Activated CD4-positive, alpha-beta T cell treated with anti-CD3 and anti-CD28 coated beads, Interleukin-2, amount 50 U/mL, for 24 hours (primary cell): ENCODE measurements at places on chromosomes 12 and 14.
A peak's percentile ranks its signal among the peaks of the same experiment; 100 is the strongest.

- no peak for DNase-seq
These were observed 1524.7 kb upstream of the TMEM132C start for GRCh38 chr12:126742241-126742641.

- no peak for DNase-seq
These were observed 154.0 kb downstream of the DICER1 start for GRCh38 chr14:95003099-95003960.

DNA sequence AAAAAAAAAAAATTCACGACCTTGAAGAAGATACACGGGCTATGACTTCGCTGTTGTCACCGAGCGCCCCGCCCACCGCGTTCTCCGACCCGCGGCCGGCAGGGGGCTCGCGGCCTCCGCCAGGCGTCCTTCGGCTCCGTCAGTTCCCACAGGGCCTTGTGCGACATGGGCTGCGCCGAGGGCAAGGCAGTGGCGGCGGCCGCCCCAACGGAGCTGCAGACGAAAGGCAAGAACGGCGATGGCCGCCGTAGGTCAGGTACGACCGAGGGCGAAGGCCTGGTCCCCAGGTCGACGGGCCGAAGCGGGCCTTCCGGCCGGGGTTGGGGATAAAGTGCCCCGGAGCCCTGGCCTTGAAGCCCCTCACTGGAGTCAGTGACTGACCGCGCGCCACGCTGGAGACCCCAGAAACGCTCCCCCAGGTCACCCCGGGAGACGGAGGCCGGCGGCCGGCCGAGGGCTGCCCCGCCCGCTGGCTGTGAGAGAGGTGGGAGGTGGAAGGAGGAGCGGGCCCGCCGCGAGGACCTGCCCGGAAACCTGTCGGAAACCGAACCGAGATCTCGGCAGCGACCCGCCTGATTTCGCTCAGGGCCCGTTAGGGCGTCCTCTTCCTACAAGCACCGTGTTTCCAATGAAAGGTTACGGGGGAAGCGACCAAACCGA, at the start of gene TXNRD1:
TXNRD1 (plus strand) TSS at position 142 of the 660 bp plus-strand sequence; CDS start at position 166, 24 bp downstream.
- DNase-seq = peak; percentile 66

DNA sequence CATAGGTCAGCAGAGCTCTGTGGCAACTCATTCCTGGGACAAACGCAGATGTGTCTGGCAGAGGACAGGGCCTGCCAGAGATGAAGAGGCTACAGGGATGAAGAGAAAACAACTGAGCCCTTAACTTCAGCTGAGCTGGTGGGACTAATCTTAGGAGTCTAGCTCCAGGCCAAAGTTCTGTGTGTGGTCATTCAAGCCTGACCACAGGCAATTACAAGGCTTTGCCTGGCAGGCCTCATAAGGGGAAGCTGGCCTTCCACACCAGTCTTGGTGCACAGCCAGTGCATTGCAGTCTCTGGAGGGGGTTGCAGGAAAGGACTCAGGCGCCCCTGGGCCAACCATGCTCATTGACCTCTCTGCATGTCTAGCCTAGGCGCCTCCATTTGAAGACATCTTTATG, 127.6 kb upstream of the DAAM1 start:
- no peak for DNase-seq

- no peak for DNase-seq
These were observed 10.1 kb downstream of the LACRT start for GRCh38 chr12:54624315-54625279.

DNA sequence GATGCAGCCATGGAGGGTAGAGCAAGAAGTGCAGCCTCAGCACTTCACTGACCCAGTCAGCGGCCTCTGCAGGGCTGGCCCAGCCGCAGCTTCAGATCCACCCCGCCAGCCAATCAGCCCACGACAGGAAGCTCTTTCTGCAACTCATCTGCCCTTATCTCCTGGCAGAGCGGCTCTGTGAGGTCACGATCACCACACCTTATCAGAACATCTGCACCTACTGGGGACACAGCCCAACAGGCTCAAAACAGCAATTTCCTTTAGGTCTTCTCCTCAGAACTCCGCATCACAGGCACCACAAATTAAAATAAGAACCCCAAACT, 287.3 kb downstream of the BCL11B start:
- DNase-seq = peak; percentile 51

DNA sequence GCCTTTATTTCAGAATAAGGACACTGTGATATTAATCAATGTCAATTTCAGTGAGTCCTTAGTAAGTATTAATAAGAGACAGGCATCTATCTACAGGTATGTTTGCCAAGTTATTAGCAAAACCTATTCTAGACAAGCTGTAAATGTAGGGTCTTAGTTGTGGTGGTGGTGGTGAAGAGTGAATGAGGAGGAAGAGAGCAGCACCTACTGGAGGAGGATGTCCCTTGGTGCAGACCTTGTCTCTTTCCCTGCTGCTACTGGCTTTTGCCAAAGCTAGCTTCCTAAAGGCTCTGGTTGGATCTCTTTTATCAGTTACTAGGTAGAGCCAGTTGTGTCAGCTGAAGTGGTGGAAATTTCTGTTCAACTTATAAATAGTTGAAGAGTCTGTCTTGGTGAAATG, 304.8 kb upstream of the ATP2B1 start:
- no peak for DNase-seq

DNA sequence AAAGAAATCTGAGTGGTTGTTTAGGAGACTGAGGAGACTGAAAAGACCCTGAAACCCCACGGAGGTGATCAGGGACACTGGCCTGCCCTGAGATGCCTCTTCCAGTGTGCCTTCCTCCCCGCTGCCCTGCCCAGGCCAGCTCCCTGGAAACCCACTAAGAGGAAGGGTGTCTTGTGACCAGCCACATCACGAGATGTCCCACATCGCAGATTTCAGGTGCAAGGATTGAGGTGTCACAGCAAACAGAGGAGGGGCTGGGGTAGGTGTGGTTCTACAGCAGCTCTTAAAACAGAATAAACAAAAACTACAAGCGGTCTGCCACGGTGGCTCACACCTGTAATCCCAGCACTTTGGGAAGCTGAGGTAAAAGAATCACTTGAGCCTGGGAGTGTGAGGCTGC, 184.3 kb upstream of the C14orf180 start:
- DNase-seq = no peak

DNA sequence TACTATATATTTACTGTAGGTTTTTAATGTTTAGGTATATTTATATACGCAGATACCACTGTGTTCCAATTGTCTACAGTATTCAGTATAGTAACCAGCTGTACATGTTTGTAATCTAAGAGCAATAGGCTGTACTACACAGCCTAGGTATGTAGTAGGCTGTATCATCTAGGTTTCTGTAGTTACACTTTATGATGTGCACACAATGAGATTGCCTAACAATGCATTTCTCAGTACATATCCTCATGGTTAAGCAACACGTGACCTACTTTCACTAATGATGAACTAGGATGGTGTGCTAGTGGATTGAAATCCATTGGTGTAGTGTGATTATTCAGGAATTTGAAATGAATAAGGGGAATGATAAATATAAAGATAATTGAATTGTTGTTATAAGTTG, 77.7 kb downstream of the ETNK1 start:
- no peak for DNase-seq

DNA sequence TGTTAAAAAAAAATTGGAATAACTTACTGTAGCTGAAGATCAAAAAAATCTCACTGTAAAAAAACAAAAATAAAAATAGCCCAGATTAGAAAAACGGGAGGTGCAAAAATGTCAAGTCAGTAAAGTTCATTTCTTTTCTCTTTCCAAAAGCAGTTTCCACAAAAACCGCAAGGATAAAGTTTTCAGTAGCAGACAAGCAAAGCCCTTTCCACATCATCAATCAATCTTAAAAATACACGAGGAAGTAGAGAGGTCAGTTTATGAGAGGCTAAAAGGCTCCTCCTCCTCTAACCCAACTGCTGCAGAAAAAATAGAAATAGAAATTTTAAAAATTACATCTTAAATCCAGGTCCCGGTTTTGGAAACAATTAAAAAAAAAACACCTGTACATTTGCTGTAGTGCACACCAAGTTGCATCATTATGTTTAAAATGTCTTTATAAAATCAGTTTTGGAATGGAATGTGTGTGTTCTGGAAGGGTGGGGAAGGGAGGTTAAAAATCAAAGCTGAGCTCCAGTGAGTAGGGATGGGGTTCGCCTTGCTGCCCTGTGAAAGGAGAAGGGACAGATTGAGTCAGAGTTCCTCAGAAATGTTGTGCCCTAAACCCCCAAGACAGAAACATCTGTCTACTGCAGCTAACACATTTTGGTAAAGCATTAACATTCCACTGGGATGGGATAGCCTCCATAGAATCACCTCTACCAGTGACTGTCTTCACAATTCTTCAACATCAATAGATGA, 5.8 kb downstream of the HNRNPC start:
- no peak for DNase-seq

- no peak for DNase-seq
These were observed 4.2 kb downstream of the SLC15A4 start for GRCh38 chr12:128819293-128820144.

- no peak for DNase-seq
These were observed 55.5 kb downstream of the SLC16A7 start for GRCh38 chr12:59651229-59651920.

GRCh38 chr14:42113358-42114069, 506.8 kb downstream of the LRFN5 start:
- DNase-seq = no peak

DNA sequence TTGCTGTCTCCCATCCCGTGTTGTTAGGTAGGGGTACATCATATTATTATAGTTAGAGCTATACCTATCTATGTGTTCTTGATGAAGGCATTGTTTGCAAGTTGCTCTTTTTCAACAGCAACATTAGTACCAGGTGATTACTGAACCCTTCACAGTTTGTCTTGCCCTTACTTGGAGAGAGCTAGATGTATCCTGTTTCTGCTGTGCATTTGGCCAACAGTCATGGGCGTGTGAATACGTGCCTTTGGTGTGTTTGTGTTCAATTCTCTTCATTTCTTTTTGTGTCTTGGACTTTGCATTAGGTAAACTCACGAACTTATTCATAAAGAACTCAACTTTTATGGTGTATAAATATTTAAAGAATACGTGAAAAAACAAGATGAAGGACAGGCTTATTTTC, 14.3 kb downstream of the ARF6 start:
- no peak for DNase-seq

GRCh38 chr12:25347716-25348592, 97.2 kb upstream of the KRAS start:
- DNase-seq = no peak

- DNase-seq = no peak
These were observed 200.3 kb upstream of the NPAS3 start for GRCh38 chr14:32738206-32738871.

GRCh38 chr14:30607156-30607780, 14.9 kb upstream of the SCFD1 start:
- no peak for DNase-seq

GRCh38 chr14:28365510-28365909, 401.1 kb upstream of the FOXG1 start:
- no peak for DNase-seq

- DNase-seq = no peak
These were observed 1.0 kb downstream of the KLRK1 start for GRCh38 chr12:10388624-10389413.

DNA sequence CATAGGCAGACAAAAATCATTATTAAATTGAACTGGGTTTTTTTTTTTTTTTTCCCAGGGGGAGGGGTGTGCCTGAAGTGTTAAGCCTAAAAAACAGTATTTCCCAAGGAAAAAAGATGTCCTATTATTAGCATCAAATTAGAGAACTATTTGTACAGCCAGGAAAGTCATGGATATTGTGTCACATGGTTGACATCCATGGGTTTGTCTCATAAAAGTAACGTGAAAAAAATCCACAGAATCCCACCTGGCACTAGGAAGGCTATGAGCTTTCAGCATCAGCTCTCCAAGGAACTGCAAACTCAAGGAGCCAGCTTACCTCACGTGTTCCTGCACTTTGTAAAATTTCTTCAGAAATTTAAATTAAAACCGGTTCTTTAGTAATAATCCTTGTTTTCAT, 69.1 kb upstream of the EGLN3 start:
- DNase-seq = no peak

DNA sequence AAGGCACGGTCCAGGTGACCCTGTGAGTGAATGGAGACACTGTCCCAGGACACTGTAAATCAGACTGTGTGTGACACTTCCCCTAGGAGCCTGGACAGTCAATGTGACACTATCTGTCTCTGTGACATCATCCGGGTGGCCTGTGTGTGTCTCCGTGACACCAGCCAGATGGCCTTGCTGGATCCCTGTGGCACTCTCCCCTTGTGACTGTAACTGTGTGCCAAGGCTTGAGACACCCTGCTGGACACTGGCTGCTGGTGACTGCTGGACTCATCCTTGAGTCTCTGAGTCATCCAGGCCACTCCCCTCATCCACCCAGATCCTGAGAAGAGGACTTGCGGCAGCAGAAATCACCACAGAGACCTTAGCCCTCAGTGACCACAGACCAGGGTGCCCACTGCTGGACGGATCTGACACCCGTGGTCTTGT, 51.6 kb downstream of the MVK start:
- no peak for DNase-seq

DNA sequence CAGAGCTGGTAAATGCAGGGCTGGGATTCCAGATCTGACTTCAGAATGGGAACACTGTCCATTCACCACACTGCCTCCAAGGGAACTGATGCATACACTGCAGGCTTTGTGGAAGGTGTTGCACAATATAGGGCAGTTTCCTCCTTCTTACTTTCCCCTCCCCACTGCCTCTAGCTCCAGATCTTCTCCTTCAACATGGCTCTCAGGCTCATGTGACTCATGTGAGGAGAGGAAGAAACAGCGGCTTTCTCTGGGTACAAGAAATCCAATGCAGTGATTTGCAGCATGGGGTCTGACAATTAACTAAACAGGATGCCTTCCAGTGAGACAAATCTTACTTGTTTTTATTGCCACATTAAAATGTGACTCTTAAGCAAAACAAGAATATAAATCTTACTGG, 447.6 kb upstream of the CCDC196 start:
- DNase-seq = no peak

- DNase-seq = no peak
These were observed 103.2 kb upstream of the DIO3 start for GRCh38 chr14:101457936-101458740.

GRCh38 chr12:121352682-121353018, 439 bp upstream of the ANAPC5 start:
- no peak for DNase-seq

DNA sequence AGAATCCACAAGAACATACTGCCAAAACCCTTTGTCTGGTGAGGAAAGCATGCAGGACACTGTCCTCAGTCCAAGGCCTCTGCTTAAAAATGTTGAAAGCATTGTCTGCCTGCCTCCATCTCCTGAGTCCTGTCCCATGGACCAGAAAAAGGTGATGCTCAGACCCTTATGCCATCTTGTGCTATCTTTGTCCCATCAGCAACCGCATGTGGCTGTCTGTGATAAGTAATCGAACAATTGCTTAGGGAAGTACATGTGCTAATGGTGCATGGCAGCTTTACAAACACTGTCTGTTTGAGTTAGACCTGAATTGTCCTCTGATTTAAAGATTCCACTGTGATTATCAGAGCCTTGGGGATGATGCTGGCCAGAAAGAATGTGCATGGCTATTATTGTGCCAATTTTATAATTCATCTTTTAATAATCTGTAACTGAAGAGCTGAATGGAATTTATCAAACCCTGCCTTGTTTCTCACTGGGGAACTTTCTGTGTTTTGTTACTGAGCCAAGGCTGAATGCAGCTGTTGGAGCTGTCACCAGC, 177.5 kb downstream of the DACT1 start:
- no peak for DNase-seq

GRCh38 chr14:52944254-52944653, 6.6 kb downstream of the FERMT2 start:
- no peak for DNase-seq

GRCh38 chr12:117034701-117035151, 64.5 kb downstream of the TESC start:
- DNase-seq = no peak

- DNase-seq = no peak
These were observed 30.1 kb downstream of the NRDE2 start for GRCh38 chr14:90301668-90302090.
